ENCODE measurements at places on chromosomes 11 and 22.

DNA sequence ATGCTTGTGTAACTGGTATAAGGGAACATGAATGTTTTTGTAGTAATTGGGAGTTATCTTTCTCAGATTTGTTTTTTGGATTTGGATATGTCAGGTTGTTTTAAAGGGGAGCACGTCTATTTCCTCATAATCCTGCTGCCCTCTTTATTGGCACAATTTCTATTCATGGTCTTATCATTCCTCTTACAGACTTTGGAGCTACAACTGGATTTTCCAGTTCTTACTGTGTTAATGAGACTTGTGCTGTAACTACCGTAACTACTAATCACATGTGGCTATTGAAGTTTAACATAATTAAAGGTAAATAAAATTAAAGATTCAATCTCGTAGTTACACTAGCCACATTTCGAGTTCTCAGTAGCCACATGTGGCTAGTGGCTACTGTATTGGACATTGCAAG is 1.9 kb downstream of the FDX1 start:
- no peak for DNase-seq

- DNase-seq, result no peak
Observed at GRCh38 chr11:13310443-13310842, 32.9 kb downstream of the BMAL1 start.

GRCh38 chr11:110818032-110818687 is 105.9 kb upstream of the ARHGAP20 start:
- DNase-seq, result no peak

- no peak for DNase-seq
Observed at GRCh38 chr11:112881461-112881860, 79.8 kb upstream of the NCAM1 start.

DNA sequence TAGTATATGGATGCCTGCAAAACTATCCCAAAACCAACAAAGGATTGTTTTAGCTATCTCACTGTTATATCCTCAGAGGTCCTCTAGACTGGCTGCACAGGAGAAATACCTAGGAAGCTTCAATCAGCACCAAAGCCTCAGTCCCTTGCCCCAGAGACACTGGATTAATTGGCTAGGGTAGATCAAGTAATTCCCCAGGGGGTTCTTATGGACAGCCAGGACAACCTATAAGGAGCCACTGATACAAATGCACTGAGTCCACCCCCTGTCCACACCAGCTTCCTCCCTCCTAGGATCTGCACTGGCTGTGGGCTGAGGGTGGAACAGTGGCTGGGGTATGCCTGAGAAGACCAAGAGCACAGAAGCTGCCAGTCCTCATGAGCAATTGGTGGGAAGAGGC is 16.3 kb downstream of the ADORA2A start:
- no peak for DNase-seq

DNA sequence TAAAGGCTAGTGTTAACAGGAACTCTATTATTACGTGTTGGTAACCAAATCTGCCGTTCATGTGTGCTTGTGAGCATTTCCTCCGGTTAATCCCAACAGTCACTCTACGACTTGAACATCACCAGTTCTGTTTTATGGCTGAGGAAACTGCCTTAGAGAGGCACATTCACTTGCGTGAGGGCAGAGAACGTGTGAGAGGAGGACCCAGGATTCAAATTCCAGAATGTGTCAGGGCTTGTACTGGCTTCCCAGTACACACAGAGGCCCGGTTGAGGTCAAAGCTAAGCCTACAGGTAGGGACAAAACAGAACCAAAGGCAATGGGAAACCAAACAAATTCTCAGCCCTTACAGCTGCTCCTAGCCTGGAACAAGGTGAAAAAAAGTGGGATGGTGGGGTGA is 66.9 kb upstream of the TENM4 start:
- no peak for DNase-seq

GRCh38 chr11:93933230-93933629 is 82.8 kb upstream of the VSTM5 start:
- DNase-seq, result no peak

DNA sequence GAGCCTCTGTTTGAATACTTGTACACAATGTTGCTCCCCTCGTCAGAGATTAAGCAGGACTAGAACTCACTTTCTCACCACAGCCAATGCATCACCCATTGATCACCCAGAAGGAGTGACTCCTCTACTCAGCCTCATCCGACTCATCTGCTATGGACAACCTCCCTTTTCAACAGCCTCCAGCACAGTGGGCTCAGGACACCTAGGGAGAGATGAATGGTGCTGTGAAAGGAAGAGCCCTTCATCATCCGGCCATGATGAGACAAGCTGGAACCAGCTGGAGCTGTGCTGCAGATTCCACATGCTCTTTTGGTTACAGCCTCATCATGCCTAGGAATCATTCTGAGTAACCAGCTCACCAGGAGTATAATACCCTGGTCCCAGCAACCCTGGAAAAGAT is 15.5 kb downstream of the C11orf91 start:
- no peak for DNase-seq

GRCh38 chr22:37198258-37199102 is 10.4 kb upstream of the C1QTNF6 start:
- DNase-seq, result peak; percentile 86

DNA sequence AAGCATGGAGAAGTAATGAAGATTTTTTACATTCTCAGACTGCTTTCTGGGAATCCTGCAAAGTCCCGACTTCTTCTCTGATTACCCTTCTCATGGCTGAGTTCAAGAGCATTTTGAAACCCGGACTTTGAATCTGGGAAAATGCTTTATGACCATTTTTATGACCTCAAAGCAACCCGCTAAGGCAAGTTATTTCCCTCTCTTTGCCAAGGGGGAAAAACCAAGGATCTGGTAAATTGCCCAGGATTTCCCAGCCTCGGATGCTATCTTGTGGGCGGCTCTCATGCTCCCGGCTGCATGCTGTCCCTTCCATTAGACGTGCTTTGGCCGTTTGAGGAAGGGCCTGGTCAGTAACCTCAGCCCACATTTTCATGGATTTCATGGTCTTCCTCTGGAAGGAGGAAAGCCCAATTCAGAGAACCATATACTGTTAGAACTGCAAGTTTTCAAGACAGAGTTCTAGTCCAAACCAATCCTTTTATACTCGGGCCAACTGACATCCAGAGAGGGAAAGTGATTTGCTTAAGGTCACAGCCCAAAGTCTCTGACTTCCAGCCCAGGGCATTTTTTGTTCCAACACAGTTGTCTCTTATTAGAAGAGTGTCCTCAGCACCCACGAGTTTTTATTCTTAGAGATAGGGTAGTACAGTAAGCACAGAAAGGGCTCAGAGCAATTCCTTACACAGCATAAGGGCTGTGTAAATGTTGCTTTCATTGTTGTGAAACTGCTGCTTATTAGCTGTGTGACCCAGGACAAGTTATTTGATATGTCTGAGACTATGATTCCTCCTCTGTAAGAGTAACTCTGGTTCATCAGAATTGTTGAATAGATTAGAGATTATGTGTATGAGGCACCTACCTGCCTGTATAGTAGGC is 77.4 kb downstream of the NAV2 start:
- DNase-seq, result no peak

DNA sequence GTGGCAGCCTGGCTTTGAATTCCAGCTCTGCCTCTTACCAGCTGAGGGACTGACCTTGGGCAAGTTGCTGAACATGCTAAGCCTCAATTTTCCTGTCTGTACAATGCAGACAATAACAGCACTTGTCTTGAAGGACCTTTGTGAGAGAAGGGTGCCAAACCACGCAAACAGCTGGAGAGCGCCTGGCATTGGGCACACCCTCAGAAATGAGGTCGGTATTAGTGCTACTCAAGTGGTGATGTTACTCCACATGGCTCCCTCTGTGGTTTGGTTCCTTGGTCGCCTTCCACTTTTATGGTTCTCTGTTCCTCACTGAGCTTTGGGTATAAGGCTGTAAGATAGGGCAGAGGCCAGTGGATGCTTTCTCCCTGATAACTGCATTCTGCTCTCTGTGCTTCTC is 8.2 kb downstream of the UBASH3B start:
- DNase-seq, result no peak

GRCh38 chr11:57903441-57904123 is 120.1 kb upstream of the OR9Q1 start:
- peak; percentile 5 for DNase-seq

- no peak for DNase-seq
Observed at GRCh38 chr22:45460288-45461109, 42.2 kb upstream of the FBLN1 start.

- DNase-seq, result no peak
Observed at GRCh38 chr11:2836315-2837095, 49.1 kb downstream of the CDKN1C start.

GRCh38 chr22:29208879-29209623 is 3.4 kb downstream of the EMID1 start:
- DNase-seq, result no peak

DNA sequence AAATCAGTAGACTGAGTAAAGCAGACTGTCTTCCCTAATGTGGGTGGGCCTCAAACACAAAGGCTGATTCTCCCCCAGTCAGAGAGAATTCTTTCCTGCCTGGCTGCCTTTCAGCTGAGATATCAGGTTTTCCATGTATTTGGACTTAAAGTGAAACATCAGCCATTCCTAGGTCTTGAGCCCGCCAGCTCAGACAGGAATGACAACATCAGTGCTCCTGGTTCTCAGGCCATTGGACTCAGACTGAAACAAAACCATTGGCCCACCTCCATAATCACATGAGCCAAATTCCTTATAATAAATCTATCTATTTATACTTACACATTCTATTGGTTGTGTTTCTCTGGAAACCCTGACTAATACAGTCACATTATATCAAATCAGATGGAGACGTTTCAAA is 56.7 kb upstream of the CLPB start:
- no peak for DNase-seq

GRCh38 chr11:113179181-113179704 is 135.1 kb upstream of the TTC12 start:
- DNase-seq, result no peak

DNA sequence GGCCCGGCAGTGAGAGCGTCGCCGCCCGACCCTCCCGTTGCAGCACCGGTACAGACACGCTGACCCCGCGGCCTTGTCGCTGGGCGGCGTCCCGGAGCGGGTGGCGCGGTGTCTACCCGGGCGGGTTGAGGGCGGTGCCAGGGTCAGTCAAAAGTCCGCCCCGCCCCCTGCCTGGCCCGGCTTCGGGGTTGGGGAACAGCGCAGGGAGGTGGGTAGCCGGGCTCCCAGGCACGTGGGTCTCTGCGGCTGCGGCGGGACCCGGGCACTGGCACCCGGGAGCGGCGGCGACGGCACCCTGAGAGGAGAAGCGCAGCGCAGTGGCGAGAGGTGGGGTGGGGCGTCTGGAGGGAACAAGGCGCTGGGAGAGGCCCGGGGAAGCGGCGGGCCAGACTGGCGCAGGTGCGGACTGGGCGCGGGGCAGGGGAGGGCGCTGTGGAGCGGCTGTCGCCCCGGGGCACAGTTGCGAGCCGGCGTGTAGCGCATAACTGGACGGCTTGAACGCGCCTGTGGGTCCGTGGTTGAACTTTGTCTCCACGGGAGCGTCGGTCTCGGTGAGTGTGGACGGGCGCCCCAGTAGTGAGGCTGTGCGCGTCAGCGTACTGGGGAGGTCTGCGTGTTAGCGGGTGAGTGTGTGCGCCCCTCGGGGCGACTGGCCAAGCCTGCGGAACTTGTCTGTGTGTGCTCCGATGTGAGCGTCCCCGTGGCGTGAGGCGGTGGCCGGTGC is at the start of gene P2RY2:
P2RY2 (plus strand) TSS at position 176 of the 724 bp plus-strand sequence. CDS start 15,879 bp downstream, outside the sequence.
- no peak for DNase-seq

DNA sequence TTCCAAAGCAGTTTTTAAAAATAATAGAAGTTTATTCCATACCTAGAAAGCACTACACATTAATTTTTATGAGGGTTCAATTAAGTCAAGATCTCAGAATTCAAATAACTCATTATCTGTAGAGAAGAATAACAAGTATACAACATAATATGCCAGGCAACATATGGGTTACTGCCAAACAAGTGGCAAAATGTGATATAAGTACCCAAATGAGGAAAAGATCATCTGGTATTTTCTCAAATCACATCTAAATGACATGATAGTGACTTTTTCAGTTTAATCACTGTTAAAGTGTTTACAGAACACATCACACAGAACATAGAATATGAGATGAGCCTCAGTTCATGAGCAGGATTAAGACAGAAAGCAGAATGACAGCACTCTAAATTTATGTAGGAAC is 123.3 kb downstream of the FCHSD2 start:
- DNase-seq, result no peak

GRCh38 chr11:72446929-72447769 is 12.8 kb upstream of the CLPB start:
- DNase-seq, result no peak

DNA sequence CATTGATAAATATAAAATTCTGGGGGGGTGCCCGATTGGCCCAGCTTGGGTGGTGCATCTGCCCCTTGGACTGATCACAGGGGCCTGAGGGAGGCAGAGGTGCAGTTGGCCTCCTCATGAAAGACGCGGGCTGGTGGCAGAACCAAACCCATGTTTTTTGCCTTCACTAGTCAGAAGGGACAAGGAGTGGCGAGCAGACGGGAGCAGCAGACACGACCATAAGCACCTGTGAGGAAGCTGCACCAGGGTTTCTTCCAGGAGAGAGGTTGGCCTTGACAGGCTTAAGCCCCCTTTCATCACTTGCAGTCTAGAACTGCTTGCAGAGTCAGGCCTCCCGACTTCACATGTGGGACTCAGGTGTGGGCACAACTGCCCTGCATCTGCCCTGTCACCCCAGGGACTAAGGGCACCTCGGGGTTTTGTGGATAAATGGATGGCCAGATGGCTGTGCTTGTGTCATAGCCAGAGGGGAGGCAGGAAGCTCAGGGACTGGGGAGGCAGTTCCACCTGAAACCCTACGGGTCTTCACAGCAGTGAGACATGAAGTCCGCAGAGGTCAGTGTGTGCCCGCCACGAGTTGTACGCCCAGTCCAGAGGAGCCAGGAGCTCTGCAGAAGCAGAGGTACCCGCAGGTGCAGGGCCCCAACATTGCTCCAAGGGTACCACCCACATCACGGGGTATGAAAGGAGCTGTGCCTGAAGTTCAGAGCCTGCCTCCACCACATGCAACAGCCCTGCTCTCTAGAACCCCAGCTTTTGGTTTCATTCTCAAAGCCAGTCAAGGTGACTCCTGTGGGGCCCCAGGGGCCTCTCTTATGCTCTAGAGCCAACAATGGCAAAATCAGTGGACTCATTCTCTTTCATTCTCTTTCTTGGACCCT is 18.2 kb upstream of the SYT13 start:
- DNase-seq, result no peak

- DNase-seq, result no peak
Observed at GRCh38 chr11:99464985-99465384, 444.2 kb downstream of the CNTN5 start.

- DNase-seq, result no peak
Observed at GRCh38 chr11:123740787-123741158, 687 bp downstream of the ZNF202 start.

GRCh38 chr11:6812390-6813005 is 13.0 kb upstream of the OR6A2 start:
- peak; percentile 4 for DNase-seq

GRCh38 chr11:14323118-14323676 is 35.8 kb downstream of the RRAS2 start:
- DNase-seq, result no peak

DNA sequence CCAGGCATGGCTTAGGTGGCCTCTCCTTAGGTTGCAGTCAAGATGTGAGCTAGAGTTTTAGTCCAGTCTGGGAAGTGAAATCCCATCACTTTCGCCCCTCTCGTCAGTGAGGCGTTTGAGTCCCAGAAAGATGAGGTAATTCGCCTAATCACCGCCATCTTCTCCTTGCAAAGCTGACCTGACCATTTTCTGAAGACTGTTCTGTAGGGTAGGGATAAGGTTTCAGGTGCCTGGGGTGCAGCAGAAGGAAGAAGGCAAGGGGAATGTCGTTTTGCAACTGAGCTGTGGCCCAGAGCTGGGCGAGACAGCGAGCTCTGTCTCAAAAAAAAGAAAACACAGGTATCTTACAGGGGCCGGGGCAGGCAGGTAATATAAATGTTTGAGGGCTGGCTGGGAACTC is 61.7 kb upstream of the CECR2 start:
- DNase-seq, result no peak

All from stimulated activated CD8-positive, alpha-beta memory T cell treated with anti-CD3 and anti-CD28 coated beads, Interleukin-12 subunit alpha, Interleukin-12 subunit beta, amount 100 ng/mL, for 1 hour (primary cell).